Muscle of back (tissue), 13 donors: ENCODE measurements at places on chromosomes 5 and 9.
A peak's percentile ranks its signal among the peaks of the same experiment; 100 is the strongest.

- DNase-seq: no peak
These were observed 193.1 kb downstream of the DCP2 start for GRCh38 chr5:113169720-113170119.

GRCh38 chr9:129330711-129331492, 152.8 kb upstream of the IER5L start:
- DNase-seq: no peak

DNA sequence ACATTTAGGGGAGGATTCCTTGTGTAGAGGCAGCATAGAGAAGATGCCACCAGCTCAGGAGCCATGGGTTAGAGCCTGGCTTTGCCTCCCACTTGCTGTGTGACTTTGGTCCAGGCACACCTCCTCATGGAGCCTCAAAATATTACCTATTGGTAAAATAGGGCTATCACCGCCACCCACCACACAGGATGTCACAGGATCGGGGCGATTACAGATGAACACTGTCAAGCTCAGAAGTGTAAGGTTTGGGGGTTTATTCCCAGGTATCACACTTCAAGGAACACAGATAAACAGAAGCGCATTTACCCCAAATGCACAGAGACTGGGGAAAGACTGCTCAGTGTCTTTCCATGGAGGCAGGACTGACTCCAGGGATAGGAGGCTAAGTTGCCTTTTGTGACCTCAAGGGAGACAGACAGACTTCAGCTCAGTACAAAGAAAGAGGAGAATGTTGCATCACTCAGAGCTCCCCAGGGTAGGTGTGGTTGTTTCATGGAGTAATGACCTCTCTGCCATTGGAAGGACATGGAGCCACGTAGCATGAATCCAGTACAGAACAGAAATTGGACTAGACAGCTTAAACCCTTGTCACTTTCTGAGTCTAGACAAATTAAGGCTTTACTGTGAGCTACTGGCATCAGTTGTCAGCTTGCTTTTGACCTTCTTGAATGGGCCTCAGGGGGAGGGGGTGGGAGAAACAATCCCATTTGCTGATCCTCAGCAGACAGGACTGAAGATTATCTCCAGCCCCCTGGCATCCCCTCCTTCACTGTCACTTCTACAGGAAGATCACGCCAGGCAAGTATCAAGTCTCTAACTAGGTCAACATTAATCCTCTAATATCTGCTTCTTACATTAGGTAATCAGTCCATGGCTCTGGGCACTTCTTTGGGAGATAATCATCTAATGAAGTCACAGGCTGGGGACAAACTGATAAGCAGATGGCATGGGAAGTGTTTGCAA, 6.5 kb downstream of the TRAF1 start:
- no peak for DNase-seq

GRCh38 chr5:117701062-117701461, 1126.4 kb upstream of the SEMA6A start:
- DNase-seq: no peak

DNA sequence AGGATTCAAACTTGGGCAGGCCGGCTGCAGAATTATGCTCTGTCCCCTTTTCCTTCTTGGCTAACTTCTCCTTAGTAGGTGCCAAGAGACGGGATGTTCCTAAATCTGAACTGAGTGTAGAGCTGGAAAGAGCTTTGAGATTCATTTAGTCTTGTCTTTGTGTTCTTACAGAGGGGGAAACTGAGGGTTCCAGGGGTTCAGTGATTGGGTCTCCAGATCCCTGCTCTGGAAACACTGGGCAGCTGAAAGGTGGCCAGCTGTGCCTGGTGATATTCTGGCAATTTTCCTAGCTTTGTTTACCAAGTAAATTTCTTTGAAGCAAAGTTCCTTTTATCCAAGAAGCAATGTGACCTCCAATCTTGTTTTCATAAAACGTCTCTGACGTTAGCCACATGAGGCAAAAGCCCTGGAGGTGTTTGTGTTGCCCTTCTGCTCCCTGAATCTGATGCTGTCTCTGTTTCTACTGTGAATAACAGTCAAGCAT, 288.7 kb downstream of the ZSWIM6 start:
- DNase-seq: no peak

DNA sequence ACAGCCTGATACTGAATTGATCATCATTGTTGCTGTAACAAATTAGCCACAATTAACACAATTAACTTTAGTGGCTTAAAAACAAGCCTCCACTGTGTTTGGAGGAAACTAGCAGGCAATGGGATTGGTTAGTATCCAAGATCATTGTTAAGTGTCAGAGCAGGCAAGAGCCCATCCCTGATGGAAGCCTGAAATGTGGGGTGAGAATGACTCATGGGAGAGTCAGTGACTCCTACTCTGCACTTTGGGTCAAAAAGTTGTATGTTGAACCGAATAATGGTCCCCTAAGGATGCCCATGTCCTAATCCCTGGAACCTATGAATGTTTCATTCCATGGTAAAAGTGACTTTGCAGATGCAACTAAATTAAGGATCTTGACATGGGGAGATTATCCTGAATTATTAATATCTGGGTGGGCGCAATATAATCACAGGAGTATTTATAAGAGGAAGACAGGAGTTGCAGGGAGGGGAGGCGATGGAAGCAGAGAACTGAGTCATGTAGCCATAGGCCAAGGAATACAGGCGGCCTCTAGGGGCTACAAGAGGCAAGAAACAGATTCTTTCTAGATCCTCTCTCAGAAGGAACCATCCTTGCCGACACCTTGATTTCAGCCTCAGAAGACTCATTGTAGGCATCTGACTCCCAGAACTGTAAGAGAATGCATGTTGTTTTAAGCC, 28.8 kb downstream of the ALG2 start:
- DNase-seq: no peak

- no peak for DNase-seq
These were observed 1853.3 kb downstream of the EFNA5 start for GRCh38 chr5:105817416-105817815.

GRCh38 chr5:109907731-109908130, 218.0 kb downstream of the MAN2A1 start:
- DNase-seq: peak; percentile 48

GRCh38 chr9:19464061-19464763, 55.4 kb downstream of the ACER2 start:
- DNase-seq: no peak

DNA sequence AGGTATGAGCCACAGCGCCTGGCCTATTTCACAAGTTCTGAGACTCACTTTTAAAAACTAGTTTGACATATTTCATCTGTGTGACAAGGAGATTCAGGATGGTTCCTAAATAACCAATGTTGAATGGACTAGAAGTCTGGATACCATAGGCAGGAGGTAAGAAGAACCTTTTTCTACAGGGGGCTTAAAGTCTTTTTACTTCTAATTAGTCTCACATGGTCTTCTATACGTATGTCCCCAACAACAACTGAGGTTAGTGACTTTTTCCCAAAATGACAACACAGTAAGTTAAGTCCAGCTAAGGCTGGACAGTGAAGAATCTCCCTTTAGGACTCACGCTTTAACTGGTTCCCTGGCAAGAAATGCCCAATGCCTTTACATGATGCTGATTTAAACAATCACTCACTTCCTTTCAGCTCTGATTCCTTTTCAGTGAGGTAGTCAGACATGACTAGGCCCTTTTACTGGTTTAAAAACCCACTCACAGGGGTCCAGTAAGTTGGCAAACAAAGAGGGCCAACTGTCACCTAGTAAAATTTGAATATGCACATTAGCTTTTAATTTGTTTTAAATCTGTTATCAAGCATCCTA, 12.1 kb upstream of the HAUS6 start:
- DNase-seq: no peak

- DNase-seq: no peak
These were observed 3.3 kb downstream of the HOMER1 start for GRCh38 chr5:79510638-79511037.

DNA sequence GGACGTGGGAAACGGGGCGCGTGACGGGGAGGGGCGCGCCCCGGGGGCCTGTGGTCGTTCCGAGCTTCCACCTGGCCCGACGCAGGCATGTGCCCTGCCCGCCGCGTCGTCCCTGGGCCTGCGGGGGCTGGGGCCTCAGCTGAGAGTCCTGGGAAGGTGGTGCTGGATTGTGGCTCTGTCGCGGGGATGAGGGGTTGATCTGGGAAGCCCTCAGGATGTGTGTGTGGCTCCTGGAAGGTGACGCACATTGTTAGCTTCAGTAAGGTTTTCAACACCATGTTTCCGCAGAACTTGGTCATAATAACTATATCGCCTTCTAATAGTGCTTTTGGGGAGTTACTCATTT, 589.1 kb downstream of the MTRR start:
- DNase-seq: no peak

- no peak for DNase-seq
These were observed 100.8 kb downstream of the COL23A1 start for GRCh38 chr5:178489271-178489976.

DNA sequence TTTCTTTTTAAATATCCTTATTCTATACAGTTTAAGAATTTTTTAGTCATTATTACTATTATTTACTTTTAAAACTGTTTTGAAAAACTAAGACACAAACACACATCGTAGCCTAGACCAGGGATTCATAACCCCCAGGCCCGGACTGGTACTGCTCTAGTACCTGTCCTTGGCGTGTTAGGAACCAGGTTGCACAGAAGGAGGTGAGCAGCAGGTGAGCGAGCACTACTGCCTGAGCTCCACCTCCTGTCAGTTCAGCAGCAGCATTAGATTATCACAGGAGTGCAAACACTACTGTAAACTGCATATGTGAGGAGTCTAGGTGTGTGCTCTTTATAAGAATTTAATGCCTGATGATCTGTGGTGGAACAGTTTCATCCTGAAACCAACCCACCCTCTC, 357.0 kb downstream of the PTPRD start:
- DNase-seq: no peak

DNA sequence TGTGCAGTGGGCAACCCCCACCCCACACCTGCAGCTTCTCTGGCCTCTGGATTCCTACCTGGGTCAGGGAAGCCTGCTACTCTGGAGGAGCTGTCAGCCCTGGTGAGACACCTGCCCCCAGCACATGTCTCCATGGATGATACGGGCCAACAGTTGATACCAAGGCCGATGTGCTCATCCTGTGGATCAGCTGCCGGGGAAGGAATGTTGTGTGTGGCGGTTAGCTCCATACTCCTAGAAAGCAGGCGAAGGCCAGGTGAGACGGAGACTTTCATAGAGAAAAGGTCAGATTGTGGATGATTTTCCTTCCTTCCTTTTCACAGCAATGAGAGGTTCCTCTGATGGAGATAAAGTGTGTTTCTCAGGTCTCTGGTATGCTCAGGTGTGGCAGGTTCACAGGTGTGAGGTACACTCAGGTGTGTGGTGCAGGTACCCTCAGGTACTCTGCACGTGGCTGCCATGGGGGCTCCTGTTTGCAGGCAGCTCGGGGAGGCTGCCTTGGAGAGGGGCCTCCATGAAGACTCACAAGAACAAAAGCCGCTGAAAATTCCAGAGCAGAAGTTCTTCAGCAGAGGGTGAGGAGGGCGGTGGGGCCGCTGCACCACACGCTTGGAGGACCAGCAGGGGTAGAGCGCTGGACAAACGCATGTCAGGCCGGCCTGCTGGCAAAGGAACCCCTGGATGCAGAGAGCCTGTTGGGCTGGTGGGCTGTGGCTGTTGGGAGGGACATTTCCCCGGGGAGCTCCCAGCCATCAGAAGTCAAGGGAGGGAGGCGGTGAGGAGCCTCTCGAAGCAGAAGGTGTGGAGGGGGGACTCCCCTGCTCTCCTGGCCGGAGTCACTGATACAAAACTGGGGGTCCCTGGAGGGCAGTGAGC, 5.1 kb upstream of the AHRR start:
- no peak for DNase-seq

GRCh38 chr5:34057118-34057517, 14.1 kb upstream of the C1QTNF3 start:
- DNase-seq: no peak

GRCh38 chr9:7982907-7983306, 183.3 kb upstream of the DMAC1 start:
- no peak for DNase-seq

- no peak for DNase-seq
These were observed 12.8 kb upstream of the MACIR start for GRCh38 chr5:103245761-103246160.

- no peak for DNase-seq
These were observed 11.9 kb downstream of the GRIN1 start for GRCh38 chr9:137150617-137151457.

DNA sequence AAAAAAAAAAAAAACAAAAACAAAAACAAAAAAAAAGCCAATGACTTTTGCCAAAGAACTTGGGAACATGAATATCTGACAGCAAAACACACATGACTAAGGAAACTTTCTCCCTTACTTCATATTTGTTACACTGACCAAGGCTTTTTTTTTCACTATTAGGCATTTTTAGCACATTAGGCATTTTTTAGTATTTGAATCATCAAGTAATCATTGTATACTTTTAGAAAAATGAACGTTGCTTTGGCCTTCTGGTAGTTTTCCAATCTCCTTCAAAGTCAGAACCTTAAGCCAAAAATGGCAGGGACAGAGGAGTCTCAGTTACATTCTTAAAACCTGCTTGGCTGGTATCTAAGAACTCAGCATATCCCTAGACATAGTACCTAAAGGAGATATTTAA, 19.3 kb downstream of the NREP start:
- peak; percentile 52 for DNase-seq

DNA sequence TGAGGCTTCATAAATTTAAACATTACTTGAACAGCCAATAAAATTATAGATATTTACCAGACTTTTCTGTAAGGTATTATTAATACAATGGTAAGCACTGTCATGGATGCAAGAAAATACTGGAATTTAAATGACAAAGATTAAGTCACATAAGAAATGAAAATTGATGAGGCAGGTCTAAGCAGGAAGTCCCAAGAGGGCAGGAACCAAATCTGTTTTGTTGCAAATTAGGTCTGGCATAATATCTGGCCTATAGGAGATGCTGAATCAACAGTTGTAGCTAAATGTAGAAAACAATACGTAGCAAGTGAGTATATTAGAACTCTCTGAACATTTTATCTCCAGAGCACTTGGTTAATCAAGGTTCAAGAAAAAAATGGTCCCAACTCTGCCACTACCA, 142.5 kb downstream of the EBF1 start:
- DNase-seq: no peak

GRCh38 chr5:109838157-109838556, 148.4 kb downstream of the MAN2A1 start:
- no peak for DNase-seq

DNA sequence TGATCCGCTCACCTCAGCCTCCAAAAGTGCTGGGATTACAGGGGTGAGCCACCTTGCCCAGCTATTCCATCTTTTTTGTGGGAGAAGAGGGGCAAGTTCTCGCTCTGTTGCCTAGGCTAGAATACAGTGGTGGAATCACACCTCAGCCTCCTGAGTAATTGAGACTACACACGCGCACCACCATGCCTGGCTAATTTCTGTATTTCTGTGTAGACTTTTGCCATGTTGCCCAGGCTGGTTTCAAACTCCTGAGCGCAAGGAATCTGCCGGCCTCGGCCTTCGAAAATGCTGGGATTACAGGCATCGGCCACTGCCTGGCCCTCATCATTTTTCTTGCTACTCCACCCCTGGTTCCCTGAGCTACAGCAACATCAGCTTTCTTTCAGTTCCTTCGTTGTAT, 2.8 kb upstream of the NOL6 start:
- DNase-seq: no peak

DNA sequence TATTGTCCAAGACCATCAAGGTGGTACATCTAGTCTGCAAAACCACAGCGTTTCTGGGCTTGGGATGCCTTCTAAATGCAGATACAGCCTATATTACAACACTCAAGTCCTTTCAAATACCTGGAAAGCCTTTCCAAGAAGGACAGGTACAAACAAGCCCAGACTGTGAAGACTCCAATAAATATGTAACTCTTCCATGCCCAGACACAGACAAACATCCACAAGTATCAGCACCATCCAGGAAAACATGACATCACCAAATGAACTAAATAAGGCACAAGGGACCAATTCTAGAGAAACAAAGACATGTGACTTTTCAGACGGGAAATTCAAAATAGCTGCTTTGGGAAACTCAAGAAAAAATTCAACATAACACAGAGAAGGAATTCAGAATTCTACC, 152.7 kb upstream of the POC5 start:
- DNase-seq: no peak
